GM12892 (cell line): ENCODE measurements at places on chromosomes 1 and 21.
A peak's percentile ranks its signal among the peaks of the same experiment; 100 is the strongest.

DNA sequence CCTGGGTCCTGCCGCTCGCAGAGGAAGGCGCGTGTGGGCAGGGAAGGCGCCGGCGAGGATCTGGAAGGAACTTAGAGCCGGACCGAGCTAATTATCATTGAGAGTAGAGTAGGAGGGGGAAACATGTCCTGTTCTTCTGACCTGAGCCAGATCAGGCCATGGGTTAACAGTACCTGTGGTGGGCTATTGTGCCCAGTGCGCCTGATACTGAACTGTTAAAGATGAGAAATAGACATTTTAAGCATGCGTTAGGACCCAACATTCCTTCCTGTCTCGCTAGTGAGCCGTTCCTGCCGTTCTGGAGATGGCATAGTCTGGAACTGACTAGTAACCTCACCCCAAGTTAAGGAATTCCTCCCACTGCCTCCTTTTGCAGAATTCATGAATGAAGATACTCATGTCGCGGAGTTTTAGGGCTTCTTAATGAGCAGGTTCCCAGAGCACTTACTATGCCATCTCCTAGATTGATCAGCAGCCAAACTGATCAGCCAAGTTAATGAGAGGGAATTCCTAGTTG is 870 bp downstream of the STRIP1 start:
- no peak for DNase-seq

GRCh38 chr1:47809301-47810084 is 187.7 kb downstream of the TRABD2B start:
- no peak for DNase-seq

GRCh38 chr1:200365897-200366426 is 43.9 kb downstream of the ZNF281 start:
- DNase-seq, result no peak

- DNase-seq, result no peak
These were observed 47.0 kb downstream of the SERINC2 start for GRCh38 chr1:31460027-31460426.

DNA sequence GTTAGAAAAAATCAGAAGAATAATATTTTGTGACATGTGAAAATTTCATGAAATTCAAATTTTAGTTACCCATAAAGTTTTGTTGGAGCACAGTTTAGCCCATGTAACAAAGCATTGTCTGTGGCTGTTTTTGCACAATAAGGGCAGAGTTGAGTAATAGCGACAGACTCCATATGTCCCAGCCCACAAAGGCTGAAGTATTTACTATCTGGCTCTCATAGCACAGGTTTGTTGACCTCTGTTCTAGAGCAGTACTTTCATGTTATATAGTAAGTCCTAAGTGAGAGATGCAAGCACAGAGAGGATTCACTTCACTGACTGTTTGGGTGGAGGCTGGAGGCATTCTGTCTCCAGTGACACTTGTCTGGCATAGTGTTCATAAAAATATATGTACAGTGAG is 6.8 kb downstream of the LAMC1 start:
- no peak for DNase-seq

DNA sequence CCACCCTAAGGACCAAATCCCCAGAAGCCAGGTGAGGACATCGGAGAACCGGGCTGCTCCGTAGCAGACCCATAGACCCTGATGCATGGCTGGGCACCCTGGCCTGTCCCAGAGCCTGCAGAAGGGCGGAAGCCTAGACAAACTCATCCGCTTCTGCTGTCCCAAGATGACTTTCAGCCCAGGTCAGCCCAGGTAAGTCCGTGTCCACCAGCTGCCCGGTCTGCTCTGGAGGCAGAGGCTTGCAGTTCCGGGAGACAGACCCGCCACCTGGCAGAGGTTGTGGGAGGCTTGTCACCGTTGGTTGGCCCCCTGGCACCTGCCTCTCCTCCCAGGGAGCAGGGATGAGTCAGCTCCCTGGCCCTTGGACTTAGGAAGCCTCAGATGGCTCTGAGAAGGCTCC is 22.8 kb upstream of the POFUT2 start:
- DNase-seq, result no peak

GRCh38 chr1:175597969-175598765 is 145.2 kb downstream of the TNR start:
- DNase-seq, result no peak

GRCh38 chr1:195704028-195704427 is 904.2 kb downstream of the KCNT2 start:
- DNase-seq, result no peak

GRCh38 chr1:54698346-54698745 is 17.3 kb upstream of the TTC4 start:
- no peak for DNase-seq

DNA sequence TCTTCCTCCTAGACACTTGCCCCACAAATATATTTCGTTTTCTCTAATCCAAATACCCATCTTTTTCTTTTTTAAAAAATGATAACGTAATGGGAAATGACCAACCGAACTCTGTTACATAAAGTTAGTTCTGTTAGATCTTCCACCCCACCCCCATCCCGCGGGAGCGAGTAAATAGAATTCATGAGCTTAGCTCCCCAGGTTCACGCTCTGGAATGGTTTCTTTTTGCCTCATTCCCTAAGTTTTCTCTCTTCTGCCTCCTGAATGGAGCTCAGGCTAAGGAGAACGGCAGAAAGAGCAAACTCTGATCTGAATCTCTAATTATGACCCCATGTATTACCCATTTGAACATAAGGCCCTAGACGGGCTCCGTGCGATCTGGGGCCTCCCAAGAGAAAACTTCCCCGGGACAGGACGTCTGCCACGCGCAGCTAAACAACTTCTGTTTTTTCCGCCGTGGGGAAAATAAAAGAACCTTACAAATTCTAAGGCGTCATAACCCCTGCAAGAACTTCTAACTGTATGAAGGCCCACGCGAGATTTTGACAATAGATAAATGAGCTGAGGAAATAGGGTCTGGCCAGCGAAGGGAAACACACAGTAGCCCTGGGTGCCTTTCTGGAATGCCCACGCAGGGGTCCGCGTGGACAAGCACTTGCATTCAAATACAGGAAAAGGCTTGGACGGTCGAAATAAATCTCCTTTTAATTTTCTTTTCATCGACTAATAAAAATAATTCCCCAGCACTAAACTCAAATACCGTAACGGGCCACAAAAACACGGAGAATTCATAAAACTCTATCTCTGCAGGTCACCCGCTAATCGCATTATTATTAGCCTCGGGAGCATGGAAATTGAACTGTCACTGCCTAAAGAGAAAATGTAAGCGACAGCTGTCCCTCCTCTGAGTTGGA is 2.2 kb downstream of the TBX15 start:
- no peak for DNase-seq

- no peak for DNase-seq
These were observed at the start of gene MINDY1 for GRCh38 chr1:151006327-151007052. TSS of gene MINDY1 (minus strand) at chr1:151006902. CDS start at chr1:151002617, 4,285 bp downstream.

DNA sequence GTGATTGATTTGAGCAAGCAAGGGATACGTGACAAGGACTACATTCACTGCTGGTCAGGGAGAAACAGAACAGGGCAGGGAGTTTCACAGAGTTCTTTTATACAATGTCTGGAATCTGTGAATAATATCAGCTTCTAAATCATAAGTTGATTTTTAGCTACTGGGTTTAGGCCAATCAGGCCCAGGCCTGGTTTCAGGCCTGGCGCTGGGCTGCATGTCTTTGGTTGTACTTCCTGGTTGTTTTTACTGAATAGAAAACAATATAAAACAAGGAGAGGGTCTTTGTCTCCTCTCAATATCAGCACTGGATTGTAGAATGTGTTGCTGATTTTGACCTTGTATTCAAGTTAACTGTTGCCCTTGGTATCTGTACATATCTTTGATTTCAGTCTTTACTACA is 865 bp upstream of the AMY2A start:
- DNase-seq, result no peak

DNA sequence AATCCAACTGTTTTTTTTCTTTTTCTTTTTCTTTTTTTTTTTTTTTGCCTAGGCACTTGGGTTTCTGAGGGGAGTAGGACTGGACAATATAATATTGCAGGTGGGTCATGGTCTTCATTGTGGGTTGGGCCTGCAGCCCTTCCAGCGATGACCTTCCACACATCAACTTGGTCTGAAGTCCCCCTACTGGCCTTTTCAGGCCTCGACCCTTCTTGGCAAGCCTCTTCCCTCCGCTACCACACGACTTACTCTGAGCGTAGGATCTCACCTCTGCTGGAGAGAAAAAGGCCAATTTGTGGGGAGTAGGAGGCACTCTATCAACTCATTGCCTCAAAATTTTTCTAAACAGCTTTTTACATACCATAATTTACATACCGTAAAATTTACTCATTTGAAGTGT is 51.1 kb upstream of the GRIK3 start:
- DNase-seq, result no peak

DNA sequence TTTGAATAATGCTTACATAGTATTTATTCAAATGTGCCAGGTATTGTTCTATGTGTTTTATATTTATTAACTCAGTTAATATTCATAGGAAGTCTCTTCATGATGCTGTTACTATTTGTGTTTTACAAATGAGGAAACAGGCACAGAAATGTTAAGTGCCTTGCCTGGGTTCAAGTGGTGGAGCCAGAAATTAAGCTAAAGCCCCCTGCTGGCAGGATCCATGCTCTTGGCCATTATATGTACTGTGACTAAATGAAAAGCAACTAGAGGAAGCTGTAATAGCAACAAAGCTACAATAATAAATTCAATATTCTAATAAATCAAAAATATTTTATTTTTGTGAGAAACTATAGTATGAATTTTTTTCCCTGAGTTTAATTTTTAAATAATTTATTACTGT is 30.0 kb downstream of the IARS2 start:
- no peak for DNase-seq

DNA sequence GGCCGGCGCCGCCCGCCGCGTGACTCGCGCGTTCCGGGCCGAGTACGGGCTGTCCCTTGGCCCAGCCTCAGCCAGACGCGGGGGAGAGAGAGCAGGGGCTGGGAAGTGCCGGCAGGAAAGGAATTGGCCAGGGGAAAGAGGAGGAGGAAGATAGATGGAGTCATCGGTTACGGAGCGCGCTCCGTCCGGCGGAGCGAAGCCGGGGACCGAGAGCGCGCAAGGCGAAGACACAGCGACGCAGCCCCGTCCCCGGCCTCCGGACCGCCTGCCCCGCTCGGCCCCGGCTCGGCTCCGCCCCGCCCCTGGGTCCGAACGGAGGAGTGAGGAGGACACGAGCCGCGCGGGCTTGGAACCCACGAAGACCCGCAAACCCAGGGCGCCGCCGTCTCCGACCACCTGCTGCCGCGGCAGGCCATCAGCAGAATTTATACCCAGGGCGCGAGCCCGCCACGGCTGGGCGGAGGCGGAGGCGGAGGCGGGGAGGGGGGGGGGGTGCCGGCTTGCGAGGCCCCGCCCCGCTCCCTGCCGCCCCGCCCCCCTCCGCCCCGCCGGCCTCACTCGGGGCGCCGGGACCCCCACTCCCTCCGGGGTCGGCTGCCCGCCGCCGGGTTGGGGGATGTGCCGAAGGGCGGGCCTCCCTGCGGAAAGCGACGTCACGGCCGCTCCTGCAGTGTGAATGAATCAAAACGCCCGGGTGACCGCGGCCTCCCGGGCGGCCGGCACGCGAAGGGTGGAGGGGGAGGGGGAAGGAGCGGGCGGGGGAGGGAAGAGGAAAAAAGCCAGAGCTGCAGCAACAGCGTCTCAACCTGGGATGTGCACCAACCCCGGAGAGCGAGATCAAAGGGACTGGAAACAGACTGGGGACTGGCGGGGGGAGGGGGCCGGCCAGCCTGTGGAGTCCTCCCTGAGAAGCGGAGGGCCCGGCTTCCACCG is at the start of gene LHX4:
TSS of gene LHX4 (plus strand) at position 782 of the 933 bp plus-strand sequence. CDS start 266 bp downstream, outside the sequence.
- peak; percentile 59 for DNase-seq

- DNase-seq, result no peak
These were observed 115.5 kb downstream of the NMNAT2 start for GRCh38 chr1:183302452-183303322.

- DNase-seq, result no peak
These were observed 577.8 kb upstream of the PLXNA2 start for GRCh38 chr1:208821939-208822338.

GRCh38 chr1:11283151-11283550 is 10.2 kb downstream of the UBIAD1 start:
- DNase-seq, result no peak

GRCh38 chr21:41706678-41707077 is 60.2 kb downstream of the RIPK4 start:
- DNase-seq, result no peak

DNA sequence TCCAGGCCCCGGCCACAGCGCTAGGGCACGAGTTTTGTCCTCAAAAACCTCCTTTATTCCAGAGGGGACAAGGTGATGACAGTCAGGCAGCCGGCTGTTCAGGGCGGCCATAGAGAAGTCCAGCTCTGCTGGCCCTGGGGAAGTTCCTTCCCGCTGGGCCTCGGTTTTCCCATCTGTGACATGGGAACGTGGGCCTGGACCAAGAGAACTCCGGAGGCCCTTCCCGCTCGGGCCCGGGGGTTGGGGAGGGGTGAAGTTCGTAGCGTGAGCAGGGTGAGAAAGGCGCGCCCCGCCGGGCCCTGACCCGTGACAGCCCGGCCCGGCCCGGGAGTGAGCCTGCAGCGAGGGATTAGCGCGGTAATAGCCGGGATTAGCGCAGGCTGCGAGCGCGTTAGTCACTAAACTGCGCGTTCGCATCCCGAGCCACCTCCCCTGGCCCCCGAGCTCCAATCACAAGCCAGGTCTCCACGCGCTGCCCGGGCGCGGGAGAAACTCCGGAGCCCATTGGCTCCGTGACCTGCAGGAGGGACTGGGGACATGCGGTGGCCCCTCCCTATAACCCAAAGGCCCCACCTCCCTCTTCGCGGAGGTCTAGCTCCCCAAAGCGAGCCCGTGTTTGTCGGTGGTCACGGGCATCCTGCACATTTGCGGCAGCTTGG is 29.8 kb upstream of the PADI2 start:
- DNase-seq, result no peak

- DNase-seq, result no peak
These were observed 3.0 kb upstream of the SMYD2 start for GRCh38 chr1:214277704-214278635.

DNA sequence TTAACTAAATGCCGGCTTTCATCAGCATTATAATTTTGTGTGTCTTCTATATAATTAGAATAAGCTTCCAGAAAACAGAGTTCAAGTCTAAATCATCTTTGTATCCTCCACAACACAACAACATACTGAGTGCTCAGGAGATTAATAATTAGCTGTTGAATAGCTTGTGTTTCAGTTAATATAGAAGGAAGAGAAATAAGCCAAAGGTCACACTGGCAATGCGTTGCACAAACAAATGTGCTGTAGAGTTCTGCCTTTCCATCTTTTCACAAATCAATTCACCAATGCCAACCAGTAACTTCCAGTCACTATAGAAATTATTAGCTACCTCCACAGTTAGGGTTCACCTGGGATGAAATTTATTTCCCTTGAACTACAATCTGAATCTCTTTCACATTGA is 132.0 kb downstream of the LMX1A start:
- DNase-seq, result no peak

- DNase-seq, result peak; percentile 53
These were observed 11.0 kb downstream of the BRINP2 start for GRCh38 chr1:177181631-177182291.

DNA sequence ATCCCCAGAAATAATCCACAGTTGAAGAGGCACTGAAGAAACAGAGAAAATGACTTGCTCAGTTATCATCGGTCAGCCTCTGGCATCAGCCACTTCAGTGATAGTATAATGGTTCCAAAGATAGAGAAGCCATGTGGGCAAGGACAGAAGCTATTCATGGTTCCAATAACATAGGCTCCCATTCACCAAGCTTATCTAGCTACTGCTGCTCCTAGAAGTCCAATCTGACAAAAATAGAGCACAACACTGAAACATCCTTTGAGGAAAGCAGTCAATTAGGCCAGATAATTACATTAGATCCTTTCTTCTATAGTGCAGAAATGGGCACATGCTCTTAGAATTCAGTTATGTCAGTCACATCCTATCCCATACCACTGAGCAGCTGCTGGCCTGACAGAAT is 33.5 kb upstream of the CRB1 start:
- no peak for DNase-seq

- no peak for DNase-seq
These were observed 89.9 kb downstream of the SGIP1 start for GRCh38 chr1:66623812-66624211.
